ENCODE measurements at places on chromosomes 6 and 20. TPM values are rescaled to one million over a fixed set of nuclear protein-coding genes. Genes with fewer than 3 reads are reported as not detected.

DNA sequence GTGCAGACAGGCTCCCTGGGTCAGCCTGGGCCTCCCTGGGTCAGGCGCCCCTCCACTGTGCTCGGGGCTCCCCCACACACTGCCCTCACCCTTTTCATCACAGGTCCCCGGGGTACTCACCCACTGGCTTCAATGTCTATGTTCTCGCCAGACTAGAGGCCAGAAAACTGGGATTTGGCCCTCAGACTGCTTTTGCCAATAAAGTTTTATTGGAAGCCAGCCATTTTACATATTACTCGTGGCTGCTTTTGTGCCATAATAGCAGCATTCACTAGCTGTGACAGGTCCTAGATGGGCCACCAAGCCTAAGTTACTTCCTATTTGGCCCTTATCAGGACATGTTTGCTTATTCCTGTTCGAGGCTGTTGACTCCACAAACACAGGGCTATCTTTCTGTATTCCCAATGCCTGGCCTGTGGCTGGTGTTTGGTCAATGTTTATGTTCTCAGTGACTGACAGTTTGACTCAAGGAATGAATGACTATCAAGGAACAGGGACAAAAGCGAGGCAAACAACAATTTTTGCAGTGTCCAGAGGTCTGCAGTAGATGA lies 525.1 kb upstream of the AGPAT4 start:
- no peak overlapping the region for H3K27ac ChIP-seq
- DNase-seq, result no peak
- H3K4me1 ChIP-seq, result no peaks in the 10 kb centered on the region

- H3K27me3 ChIP-seq, result no peaks in the 10 kb centered on the region
- no peak for DNase-seq
- no peak overlapping the region for H3K27ac ChIP-seq
- no peaks in the 10 kb centered on the region for H3K4me1 ChIP-seq
Observed at GRCh38 chr20:16360668-16361067, 212.6 kb downstream of the KIF16B start.

DNA sequence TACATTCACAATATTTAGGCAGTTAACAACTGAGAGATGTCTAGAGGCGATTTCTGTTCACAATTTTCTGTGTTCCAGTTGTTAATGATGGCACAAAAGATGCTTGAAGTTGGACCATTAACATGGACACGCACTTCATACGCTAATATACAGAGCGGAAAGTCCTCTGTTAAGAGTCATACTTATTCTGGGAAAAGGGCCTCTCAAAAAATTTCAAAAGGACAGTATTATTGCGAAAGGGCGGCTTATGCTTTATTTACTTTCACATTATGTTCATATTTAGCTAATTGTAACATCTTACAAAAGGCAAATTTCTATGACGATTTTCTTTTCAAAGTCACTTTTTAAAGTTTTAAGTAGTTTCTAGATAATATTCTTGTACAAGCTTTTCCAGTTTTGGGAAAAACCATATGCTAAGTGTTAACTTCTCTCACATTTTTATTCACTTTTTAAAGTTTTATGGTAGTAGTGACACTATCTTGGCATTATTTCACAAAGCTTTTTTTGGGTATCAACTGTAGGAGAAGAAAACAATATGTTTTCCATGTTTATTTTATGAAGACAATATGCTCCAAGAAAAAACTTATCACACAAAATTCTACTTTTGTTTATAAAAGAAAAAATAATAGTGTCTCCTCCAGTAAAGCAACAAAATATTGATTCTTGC lies 62.3 kb downstream of the MAP7 start:
- H3K27ac ChIP-seq, result no peak overlapping the region
- H3K4me1 ChIP-seq, result no peaks in the 10 kb centered on the region
- no peaks in the 10 kb centered on the region for H3K36me3 ChIP-seq
- DNase-seq, result no peak
- H3K4me3 ChIP-seq, result no peak overlapping the region

- peak; percentile 42 for DNase-seq
- no peak overlapping the region for H3K27ac ChIP-seq
Observed at GRCh38 chr6:159090530-159091480, 46.0 kb upstream of the TAGAP start.

Gene ADGB
- total RNA-seq, result 1.3 TPM

DNA sequence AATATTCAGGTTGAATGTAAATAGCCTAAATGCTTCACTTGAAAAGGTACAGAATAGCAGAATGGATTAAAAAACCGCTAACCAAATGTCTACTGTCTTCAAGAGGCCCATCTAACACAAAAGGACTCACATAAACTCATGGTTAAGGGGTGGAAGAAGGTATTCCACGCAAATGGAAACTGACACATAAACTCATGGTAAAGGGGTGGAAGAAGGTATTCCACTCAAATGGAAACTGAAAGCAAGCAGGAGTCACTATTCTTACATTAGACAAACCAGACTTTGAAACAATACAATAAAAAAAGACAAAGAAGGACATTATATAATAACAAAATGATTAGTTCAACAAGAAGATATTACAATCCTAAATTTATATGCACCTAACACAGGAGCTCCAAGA lies 38.3 kb upstream of the PKIB start:
- no peaks in the 10 kb centered on the region for H3K27me3 ChIP-seq
- H3K27ac ChIP-seq, result no peak overlapping the region
- H3K36me3 ChIP-seq, result no peaks in the 10 kb centered on the region
- peaks cover 6% of the 10 kb centered on the region for H3K4me1 ChIP-seq
- no peak for DNase-seq

Gene TP53TG5
- 1.1 TPM for total RNA-seq

Gene TRIM10
- total RNA-seq, result not detected

Gene TBPL1
- total RNA-seq, result 45.4 TPM

Gene PRRT1
- total RNA-seq, result 3.0 TPM

GRCh38 chr6:51161752-51162151 lies 343.1 kb downstream of the TFAP2B start:
- H3K27me3 ChIP-seq, result peaks cover 16% of the 10 kb centered on the region
- H3K36me3 ChIP-seq, result no peaks in the 10 kb centered on the region
- H3K4me1 ChIP-seq, result no peaks in the 10 kb centered on the region
- H3K4me3 ChIP-seq, result no peak overlapping the region

Gene CTCFL
- total RNA-seq, result 0.33 TPM

DNA sequence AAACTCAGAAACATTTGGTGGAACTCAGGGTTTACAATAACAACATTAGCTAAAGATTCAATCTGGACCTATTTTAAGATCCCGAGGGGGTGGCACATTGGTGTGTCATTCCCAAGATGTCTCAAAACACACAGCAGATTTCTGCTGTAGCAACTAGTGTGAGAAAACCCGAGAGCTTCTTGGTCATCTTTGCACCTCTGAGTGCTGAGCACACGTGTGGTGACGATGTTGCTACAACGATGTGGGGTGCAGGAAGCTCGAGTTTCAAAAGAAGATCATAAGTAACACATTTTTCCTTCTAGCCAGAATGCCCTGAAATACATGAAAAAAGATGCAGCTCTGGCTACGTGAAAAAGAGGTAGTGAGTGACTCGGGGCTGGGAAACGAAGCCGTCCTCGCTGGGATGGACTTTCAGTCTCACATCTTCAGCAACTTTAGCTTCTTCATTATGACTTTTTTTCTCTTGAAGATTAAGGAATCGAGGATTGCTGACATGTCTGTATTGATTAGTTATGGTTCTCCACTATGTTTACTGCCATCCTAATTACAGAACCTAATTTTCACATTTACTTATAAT lies 1.5 kb downstream of the RAMACL start:
- no peak overlapping the region for H3K27ac ChIP-seq
- DNase-seq, result no peak
- no peaks in the 10 kb centered on the region for H3K36me3 ChIP-seq
- no peaks in the 10 kb centered on the region for H3K27me3 ChIP-seq
- H3K4me3 ChIP-seq, result no peak overlapping the region

DNA sequence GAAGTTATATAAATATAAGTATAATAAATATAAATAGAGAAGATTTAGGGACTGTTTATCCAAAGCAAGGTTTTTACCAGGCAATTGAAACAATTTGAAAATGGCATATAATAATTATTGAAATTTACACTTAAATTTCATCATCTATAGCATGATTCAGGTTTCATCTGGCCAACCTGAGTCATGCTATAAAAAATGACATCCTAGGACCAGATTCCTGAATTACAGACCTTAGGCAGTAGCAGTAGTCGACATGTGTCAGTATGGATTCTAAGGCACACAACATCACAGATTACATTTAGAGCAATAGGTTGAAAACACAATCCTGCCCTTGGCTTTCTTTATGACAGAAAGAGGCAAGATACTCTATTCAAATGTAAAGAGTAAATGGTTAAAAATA lies 592.3 kb downstream of the PHF3 start:
- DNase-seq, result no peak
- no peaks in the 10 kb centered on the region for H3K4me1 ChIP-seq
- no peak overlapping the region for H3K4me3 ChIP-seq
- H3K27ac ChIP-seq, result no peak overlapping the region

GRCh38 chr6:40196135-40196518 lies 261.9 kb upstream of the MOCS1 start:
- H3K4me1 ChIP-seq, result no peaks in the 10 kb centered on the region
- H3K4me3 ChIP-seq, result no peak overlapping the region
- H3K36me3 ChIP-seq, result no peaks in the 10 kb centered on the region
- no peak for DNase-seq
- H3K27ac ChIP-seq, result no peak overlapping the region
- no peaks in the 10 kb centered on the region for H3K27me3 ChIP-seq

DNA sequence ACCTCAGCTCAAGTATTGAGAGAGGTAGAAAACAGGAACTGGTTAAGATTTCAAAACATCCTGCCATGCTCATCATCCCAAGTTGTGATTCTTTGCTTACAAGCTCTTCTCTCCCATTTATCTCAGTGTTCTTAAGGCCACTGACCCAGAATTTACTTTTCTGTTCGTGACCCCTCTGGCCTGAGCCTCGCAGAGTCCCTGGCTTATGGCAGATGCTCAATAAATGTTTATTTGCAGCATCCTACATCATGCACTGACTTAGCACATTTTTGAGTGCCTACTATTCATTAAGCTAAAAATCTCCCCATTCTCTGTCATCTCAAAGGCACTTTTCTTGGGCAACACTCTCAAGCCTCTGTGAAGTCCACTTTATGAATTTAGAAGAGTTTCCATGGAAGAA lies 33.4 kb upstream of the MC3R start:
- DNase-seq, result no peak
- H3K4me3 ChIP-seq, result no peak overlapping the region
- H3K36me3 ChIP-seq, result no peaks in the 10 kb centered on the region

DNA sequence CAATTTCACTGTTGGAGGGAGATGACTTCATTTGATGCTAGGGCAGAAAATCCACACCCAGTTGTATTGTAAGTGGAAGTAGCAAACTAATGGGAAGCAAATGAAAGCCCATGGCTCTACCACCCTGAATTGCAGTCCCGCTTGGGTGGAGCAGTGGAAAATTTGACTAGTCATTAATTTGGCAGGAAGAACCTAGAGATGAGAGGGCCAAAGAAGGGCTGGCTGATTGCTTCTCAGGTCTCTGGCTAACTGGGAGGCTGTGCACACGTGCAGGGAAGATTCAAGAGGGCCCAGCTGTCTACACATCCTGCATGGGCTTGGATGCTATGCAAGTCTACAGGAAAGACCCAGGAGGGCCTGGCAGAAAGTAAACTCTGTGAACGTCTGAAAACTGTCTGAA lies 466.2 kb downstream of the TFAP2A start:
- no peak overlapping the region for H3K27ac ChIP-seq
- H3K4me1 ChIP-seq, result no peaks in the 10 kb centered on the region
- H3K36me3 ChIP-seq, result no peaks in the 10 kb centered on the region
- no peak overlapping the region for H3K4me3 ChIP-seq
- H3K27me3 ChIP-seq, result no peaks in the 10 kb centered on the region
- no peak for DNase-seq

GRCh38 chr6:44211284-44211683 lies 5.4 kb upstream of the MYMX start:
- no peaks in the 10 kb centered on the region for H3K36me3 ChIP-seq
- no peak for DNase-seq
- no peak overlapping the region for H3K27ac ChIP-seq
- no peak overlapping the region for H3K4me3 ChIP-seq
- H3K4me1 ChIP-seq, result peaks cover 5% of the 10 kb centered on the region

DNA sequence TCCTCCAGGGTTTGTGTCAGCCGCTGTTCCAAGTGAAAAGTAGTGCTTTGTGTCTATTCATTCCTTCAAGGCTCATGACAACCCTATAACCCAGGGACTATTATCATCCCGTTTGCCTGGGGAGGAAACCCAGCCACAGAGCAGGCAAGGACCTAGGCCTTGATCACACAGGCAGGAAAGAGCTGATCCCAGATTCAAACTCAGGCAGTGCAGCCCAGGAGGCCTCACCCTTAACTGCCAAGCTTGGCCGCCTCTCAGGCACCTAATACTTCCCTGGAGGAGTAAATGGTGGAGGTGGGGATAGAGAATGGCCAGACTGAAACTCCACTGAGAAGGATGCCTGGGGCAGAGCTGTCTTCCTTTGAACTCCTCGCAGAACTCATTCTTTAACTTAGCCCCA lies 215.1 kb upstream of the QKI start:
- no peaks in the 10 kb centered on the region for H3K36me3 ChIP-seq
- peak overlapping the region; percentile 18 for H3K27ac ChIP-seq
- no peak overlapping the region for H3K4me3 ChIP-seq
- DNase-seq, result no peak
- no peaks in the 10 kb centered on the region for H3K27me3 ChIP-seq

Gene CRISP3
- total RNA-seq, result not detected

Gene CAGE1
- total RNA-seq, result 0.21 TPM

Gene SIRPD
- not detected for total RNA-seq

GRCh38 chr20:328975-329695 lies 3.8 kb downstream of the SOX12 start:
- peak overlapping the region; percentile 12 for H3K27ac ChIP-seq
- H3K4me3 ChIP-seq, result peak overlapping the region; percentile 83
- H3K27me3 ChIP-seq, result no peaks in the 10 kb centered on the region
- peaks cover 12% of the 10 kb centered on the region for H3K36me3 ChIP-seq
- peaks cover 8% of the 10 kb centered on the region for H3K4me1 ChIP-seq

DNA sequence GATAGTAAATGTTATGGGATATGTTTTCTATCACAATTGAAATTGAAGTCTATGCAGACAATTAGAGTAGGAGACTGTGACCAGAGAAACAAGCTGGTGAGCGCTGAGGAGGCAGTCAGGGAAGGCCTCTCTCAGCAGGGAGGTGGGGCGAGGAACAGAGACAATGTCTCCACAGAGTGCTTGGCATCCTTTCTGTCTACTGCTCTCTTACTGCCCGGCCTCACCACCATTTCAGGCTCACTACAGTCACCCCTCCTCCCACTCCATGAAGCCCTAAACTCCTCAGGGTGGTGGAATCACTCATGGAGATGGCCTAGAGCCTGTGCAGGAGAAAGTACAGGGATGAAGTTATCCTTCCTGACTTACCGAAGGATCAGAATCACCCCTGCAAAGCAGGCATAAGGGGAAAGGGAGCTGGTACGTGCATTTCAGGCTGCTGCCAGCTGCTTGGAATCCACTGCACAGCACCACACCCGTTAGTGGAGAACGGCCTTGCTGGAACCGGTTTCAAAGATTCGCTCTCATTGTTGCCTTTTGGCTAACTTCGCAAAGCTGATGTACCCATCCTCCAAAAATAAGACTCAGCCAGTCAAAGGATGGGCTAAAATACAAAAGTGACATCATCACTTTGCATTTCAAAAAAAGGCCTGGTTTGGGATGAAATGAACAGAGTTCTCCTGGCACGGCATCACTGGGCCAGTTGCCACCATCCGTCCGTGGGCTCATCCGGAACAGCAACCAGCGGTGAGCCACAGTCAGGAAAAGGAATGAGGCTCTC lies 67.3 kb downstream of the SLC22A23 start:
- peaks cover 14% of the 10 kb centered on the region for H3K4me1 ChIP-seq
- no peak overlapping the region for H3K4me3 ChIP-seq
- H3K27me3 ChIP-seq, result no peaks in the 10 kb centered on the region
- no peak for DNase-seq
- no peak overlapping the region for H3K27ac ChIP-seq
- no peaks in the 10 kb centered on the region for H3K36me3 ChIP-seq
